AML-193 (cell line): ENCODE measurements at places on chromosomes 4 and X.
A peak's percentile ranks its signal among the peaks of the same experiment; 100 is the strongest.

DNA sequence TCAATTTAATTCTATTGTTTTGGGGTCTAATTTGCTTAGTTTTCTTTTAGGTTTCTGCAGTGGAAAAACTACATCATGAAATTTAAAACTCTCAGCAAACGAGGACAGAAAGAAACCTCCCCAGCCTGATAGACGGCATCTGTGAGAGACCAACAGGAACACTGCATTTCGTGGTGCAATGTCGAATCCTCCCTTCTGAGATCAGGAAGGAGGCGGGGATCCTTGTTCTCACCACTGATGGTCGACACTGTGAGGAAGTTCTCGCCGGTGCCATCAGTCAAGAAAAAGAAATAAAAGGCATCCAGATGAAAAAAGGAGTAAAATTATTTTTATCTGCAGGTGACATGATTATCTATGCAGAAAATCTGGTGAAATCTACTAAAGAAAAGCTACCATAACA is 16.5 kb downstream of the GAK start:
- peak; percentile 52 for DNase-seq

DNA sequence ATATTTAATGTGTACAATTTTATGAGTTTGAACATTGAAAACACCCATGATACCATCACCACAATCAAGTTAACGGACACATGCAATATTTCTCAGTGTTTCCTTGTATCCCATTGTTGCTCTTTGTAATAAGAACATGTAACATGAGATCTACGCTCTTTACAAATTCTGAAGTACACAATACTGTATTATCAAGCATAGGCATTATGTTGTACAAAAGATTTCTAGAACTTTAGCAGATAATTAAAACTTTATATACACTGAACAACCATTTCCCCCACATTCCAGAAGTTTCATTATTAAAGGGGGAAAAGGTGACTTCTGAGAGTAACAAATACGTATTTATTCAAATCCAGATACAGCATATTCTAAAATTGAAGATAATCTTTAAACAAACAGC is 114.5 kb downstream of the SLC10A7 start:
- DNase-seq, result no peak

DNA sequence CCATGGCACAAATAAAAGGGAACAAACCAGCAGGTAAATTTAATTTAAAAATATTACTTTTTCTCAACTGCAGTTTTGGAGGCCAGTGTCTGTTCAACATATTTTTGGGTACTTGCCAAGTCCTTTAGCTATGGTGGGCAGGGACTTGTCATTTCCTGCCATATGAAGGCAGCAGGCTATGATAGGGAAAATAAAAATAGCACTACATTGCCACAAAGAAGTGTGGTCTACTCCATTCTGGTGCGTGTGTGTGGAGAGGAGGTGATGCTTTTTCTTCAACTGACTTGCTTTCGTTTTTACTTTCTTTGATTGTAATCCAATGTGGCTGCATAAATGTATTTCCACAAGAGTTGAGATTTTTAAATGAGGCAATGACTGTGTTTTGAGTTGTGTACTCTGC is 17.2 kb downstream of the GPR174 start:
- no peak for DNase-seq

DNA sequence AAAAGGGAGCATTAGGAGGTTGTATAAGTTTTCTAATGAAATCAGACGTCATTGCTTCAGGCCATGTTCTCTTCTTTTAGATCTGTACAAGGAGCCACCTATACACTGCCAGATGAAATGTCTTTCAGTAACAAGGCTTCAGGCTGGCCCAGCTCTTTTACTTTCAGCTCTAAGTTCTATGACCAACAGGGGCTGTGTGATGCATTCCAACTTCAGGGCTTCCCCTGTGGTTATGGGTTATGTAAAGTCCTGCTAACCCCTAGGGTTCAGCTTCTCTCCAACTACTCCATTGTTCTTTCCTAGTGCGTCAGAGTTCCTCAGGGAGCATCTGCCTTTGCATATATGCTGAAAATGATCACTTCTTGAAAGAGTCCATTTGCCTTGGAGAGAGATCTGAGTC is 79.4 kb upstream of the TTC29 start:
- DNase-seq, result no peak

DNA sequence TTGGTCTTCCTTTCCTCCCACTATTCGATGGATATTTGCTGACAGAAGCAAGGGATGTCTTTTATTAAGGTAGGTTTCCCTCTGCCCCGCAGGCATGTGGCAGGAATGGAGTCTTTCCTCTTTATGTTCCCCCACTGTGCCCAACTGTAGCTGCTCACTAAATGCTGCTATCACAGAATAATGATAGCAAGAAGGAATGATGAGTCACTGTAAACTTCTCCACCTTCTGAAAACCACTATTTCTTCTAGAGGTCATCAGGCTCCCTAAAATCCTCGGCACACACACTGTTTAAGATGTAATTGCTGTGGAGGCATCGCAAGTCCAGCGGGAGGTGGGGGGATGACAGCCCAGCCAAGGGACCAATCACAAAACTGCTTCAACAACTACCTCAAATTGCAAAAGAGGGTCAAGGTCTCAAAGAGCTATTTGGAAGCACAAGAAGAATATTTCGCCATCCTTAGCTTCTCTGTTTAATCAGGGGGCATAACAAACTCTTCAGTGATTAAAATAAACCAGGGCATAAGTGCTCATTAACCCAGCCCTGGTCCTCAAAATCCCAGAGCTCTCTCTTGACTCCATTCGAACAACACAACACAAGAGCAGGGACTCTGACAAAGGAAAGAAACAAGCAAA is 13.9 kb downstream of the QDPR start:
- DNase-seq, result no peak

DNA sequence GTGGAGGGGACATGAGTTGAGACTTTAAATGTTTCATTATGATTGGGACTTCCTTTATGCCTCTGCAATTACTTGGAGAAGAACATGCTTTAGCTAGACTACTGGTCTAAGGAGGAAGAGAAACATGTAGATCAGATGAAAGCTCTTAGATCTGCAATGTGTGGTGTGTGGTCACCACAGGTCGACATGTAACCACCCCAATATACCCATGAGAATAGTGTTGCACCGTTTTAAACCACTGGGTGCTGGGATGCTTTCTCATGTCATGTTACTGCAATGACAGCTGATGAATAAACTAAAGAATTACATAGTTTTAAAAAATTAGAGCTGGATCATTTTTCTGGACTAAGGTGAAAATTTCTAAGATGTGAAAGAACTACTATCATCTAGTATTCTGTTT is 1039.7 kb downstream of the RAPGEF2 start:
- no peak for DNase-seq

GRCh38 chr4:82050796-82051195 is 323.0 kb downstream of the HNRNPD start:
- DNase-seq, result no peak

- DNase-seq, result peak; percentile 68
Measured at GRCh38 chrX:96685210-96686099, 813 bp downstream of the DIAPH2 start.

GRCh38 chrX:3669841-3670475 is 43.5 kb downstream of the PRKX start:
- no peak for DNase-seq

DNA sequence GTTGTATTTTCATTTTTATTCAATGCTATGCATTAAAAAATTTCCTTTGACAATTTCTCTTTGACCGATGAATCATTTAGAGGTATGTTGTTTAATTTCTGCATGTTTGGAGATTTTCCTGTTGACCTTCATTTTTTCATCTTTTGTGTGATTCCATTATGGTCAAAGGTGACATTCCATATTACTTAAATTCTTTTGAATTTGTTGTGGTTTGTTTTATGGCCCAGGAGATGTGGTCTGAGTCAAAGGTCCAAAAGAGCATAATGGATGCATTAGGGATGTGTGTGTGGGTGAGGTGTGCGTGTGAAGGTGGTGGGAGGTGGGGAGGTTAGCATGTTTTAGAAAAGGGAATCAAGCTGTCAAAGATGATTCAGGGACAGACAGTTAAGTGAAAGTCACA is 76.0 kb upstream of the GIMD1 start:
- DNase-seq, result no peak

DNA sequence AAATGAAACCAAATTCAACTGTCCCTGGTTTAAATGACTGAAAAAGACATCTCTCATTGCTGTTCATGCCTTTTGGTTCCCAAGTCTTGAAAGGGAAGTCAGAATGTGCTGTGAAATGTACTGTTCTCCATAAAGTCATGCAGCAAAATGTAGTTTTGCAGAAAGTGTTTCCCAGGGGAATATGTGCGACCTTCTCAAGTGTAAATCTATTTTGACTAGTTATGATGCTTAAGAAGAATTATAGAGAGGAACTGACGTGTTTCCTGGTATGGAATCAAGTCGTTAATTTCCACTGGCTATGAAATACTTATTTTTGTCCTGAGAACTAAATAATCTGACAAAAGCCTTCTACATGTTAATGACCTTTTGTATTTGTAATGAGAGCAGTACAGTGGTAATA is 223.1 kb downstream of the CLCN4 start:
- DNase-seq, result no peak

DNA sequence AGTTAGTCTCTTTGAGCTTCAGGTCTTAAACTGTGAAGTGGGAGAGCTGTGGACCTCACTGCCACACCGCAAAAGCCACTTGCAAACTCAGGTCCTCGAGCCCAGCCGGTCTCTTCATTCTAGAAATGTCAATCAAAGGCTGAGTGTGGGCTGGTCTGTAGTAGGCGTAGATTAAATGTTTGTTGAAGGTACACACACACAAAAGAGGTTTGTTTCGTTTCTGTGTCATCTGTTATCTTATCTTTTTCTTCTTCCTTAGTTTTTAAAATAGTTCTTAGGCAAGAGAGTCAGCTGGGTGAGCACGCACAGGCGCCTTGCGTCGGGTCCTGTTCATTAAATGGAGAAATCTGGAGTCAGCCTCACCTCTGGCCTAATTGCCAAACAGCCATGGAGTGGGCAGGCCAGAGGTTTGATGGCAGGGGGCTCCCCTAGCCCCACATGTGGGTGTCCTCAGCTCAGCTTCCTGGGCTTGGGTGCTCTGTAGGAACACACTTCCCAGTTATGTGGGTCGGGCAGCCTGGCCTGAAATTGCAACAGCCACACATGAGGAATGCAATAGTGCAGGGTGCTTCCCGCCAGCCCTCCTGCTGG is 836 bp upstream of the PSAPL1 start:
- DNase-seq, result no peak

- DNase-seq, result no peak
Measured at GRCh38 chr4:88802138-88802537, 104.5 kb upstream of the NAP1L5 start.

- peak; percentile 9 for DNase-seq
Measured at GRCh38 chrX:132631579-132632232, 142.9 kb upstream of the MBNL3 start.

DNA sequence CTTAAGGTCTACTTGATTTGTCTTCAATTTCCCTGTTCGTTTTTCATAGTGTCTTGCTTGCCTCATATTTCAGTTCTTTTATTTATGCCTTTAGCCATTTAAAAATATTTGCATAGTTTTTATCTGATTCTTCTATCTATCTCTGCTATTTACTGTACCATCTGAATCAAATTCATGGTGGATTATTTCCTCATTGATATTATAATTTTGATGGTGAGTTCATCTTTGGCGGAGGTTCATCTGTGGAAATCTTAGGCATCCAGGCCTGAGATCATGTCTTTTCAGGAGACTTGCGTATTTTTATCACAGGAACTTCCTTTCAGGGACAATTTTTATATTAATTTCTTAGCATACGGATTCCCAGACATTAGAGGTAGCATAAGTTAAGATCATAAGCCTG is 275.2 kb downstream of the STPG2 start:
- DNase-seq, result no peak

GRCh38 chr4:123546573-123547060 is 150.0 kb downstream of the SPRY1 start:
- no peak for DNase-seq

- no peak for DNase-seq
Measured at GRCh38 chr4:111204797-111205196, 581.9 kb upstream of the PITX2 start.

GRCh38 chr4:17426222-17426621 is 85.7 kb downstream of the QDPR start:
- no peak for DNase-seq

DNA sequence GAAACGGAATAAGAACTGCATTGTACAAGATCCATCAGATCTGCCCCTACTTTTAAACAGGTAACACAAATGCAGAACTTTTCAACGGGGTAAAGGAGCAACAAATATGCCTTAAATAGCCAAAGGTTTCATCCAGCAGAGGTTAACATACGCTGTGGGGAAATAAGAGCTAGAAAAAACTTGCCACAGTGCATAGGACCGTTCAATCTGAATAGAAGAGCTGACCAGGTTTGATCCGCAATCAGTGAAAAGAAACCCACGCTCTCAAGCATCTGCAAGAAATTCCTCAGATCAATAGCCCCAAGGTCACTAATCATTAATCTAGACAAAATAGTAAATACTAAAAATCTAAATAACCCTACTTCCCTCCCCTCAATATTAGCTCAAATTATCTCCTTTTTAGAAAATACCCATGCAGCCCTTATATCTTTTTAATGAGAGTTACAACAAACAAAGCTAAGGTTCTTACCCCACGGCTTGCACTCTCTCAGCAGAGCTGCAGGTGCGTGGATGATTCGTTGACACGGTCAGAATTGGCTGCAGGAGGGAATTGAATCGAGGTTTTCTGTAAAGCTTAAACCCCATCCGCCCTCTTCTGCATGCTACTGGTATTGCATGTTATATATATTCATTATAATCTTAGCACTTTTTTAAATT is at the start of gene TLR10:
Gene TLR10, minus strand, starts transcription at position 539 of the 657 bp plus-strand sequence. CDS start 7,400 bp downstream, outside the sequence.
- peak; percentile 63 for DNase-seq

DNA sequence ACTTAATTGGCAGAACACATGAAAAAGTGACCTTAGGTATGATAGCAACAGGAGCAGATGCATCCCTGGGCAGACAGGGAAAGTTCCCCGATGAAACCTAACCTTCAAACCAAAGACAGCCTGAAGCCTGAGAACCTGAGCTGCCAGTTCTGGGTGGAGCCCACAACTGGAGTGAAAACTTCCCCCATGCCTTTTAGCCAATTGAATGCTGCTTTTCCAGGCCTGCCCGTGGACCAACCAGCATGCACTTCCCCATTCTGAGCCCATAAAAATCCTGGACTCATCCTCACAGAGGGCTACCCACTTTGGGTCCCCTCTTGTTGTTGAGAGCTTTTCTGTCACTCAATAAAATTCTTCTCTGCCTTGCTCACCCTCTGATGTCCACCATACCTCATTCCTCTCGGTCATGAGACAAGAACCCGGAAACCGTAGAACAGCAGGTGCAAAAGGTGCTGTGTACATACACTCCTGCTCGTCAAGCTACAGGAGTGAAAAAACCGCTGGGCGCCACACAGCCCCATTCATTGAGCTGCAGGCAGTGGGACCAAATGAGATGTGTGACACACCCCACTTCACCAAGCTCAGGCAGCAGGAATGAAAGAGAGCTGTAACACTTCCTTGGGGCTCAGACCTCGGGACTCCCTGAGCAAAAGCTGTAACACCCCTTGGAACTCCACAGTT is 13.9 kb upstream of the SLC7A11 start:
- DNase-seq, result no peak

GRCh38 chr4:81667539-81667938 is 195.8 kb upstream of the RASGEF1B start:
- DNase-seq, result no peak

- DNase-seq, result no peak
Measured at GRCh38 chr4:102632241-102633065, 128.3 kb downstream of the MANBA start.
